D341Med (cell line): ENCODE measurements at places on chromosomes 7 and 10.

DNA sequence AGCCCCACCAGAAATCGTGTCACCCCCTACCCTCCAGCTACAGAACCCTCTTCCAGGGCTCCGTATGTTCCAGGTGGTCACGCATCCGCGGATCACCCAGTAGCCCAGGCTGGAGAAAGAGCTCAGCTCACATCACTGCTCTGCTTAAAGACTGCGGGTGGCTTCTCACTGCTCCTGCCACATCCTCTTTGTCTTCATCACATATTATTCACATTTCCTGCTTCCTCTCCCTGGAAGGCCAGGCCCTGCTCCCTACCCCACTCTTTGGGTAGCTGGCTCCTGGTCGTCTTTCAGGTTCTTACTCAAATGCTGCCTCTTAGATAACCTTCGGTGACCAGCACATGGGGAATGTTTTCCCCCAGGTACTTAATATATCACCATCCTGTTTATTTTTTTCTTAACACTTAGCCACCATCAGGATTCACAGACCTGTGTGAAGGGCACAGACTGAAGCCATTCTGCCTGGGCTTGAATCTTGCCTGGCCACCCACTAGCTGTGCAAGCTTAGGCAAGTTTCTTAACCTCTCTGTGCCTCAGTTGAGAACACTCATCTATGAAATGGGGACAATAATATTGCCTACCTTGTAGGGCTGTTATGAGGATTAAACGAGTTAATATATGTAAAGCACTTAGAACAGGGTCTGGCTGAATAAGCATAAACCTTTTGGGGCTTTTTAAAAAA, 307.8 kb downstream of the PRPF18 start:
- DNase-seq: no peak

DNA sequence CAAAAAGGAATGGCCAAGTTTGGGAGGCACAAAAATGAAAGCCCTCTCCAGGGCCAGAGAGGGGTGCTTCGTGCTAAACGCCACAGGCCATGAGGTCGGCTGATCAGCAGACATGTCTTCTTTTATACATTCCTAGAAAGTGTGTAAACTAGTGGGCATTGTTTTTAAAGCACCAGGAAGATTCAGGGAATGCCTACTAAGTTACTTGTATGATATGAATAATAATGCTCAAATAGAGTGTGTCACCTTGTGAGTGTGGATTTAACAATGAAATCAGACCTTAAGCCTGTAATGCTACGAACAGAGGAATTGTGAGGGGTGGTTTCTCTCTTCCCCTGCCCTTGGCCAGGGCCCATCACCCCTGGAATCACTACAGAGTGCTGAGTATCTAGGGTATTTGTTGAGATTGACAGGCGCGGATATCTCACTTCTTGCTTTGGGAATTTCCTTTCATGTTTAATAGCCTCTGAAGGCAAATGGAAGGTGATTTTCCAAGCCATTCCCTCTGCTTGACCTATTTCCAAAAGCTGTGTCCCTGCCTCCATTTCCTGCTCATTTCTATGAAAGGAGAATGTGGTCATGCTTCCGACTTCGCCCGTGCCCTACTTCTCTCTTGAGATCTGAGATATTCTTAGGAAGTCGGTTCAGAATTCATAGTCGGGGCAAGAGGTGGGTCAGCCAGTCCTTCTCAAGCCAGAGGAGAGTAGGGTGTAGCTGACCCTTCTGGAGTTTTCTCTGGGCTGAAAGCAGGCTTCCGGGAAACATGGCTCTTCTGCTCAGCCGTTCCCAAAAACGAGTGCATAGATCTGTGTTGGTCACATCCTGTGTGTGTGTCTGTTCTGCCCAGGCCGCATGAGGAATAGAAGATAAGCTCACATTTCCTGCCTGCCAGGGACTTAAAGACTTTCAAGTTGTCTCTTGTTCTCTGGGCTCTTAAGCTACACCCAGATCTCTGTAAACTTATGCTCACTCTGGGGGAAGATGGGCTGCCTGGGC, 167.8 kb upstream of the ITGB1 start:
- no peak for DNase-seq

- DNase-seq: no peak
Observed at GRCh38 chr10:53071505-53072125, 299.0 kb upstream of the MBL2 start.

- no peak for DNase-seq
Observed at GRCh38 chr10:108167766-108168165, 1003.3 kb upstream of the SORCS1 start.

- DNase-seq: no peak
Observed at GRCh38 chr7:116495736-116496135, 3.8 kb upstream of the CAV2 start.

DNA sequence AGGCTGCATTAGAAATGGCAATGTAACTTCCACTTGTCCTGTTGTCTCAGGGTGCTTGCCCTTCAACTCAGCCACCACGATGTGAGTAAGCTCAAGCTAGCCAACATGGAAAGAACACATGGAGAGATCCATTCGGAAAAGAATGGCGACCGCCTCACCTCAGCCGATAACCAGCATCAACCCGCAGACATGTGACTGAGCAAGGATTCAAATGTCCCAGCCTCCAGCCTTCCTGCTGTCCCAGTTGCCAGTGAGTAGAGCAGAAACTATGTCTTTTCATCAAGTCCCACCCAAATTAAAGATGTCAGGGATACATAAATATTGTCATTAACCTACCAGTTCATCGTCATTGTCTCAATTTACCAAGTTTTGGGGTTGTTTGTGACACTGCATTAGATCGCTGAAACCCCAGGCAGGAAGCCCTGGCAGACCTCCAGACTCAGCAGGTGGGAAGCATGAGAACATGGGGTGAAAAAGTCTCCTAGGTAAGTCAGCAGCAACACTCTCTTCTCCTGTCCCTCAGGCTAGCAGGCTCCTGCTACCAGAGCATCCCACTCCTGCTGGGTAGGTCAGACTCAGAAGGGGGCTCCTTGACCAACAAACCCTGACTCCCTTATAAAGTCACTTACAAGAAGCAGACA, 67.0 kb downstream of the OSBPL3 start:
- DNase-seq: no peak

- DNase-seq: no peak
Observed at GRCh38 chr10:117472872-117473271, 69.7 kb upstream of the EMX2 start.

DNA sequence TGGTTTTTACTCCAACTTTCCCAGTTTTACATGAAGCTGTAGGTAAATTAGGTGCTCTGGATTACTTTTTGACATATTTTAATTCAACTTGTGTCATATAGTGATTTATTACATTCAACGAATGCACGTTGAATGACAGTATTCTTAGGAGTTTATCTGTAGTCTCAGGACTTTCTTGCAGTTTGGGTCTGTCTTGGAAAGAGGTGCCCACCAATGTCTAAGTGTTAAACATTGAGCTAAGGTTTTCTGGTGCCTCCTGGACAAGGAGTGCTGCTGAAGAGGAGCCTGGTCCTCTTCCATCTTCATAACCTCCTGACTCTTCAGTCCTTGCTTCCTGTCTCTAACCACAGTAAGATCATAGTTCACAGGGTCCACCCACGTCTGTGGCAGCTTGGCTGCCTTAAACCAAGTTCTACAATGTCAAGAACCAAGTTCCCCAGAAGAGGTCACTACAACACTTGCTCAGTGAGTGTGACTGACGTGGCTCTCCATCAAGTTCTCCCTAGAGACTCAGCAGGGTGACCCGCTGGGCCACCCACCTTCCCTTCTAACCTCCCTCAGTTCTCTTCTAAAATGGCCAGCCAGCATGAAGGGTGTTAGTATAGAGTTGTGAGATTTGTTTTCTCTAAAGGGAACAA, 6.1 kb downstream of the NPY start:
- DNase-seq: peak; percentile 45

- no peak for DNase-seq
Observed at GRCh38 chr7:25844102-25844870, 307.7 kb upstream of the NFE2L3 start.

GRCh38 chr7:111587410-111588064, 25.2 kb upstream of the IMMP2L start:
- DNase-seq: no peak

- DNase-seq: no peak
Observed at GRCh38 chr10:77592946-77593636, 44.5 kb downstream of the KCNMA1 start.

GRCh38 chr10:88080213-88080612, 216.8 kb downstream of the PTEN start:
- DNase-seq: no peak

DNA sequence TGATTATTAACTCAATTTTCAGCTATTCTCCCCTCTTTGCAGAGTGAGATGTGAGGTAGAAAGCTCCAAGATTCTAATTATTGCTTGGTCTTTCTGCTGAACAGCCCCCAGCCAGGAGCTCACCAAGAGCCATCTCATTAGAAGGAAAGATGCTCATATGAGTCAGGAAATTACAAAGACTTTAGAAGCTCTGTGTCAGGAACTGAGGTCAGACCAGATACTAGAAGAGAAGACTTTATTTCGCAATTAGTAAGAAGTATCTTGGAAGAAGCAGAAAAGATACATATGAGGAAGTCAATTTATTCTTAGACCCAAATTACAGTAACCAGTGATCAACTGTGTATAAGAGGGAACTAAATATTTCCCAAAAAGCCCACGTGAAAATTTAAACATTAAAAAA, 626.9 kb downstream of the ZWINT start:
- DNase-seq: no peak

GRCh38 chr7:154836021-154836448, 166.9 kb downstream of the PAXIP1 start:
- no peak for DNase-seq

DNA sequence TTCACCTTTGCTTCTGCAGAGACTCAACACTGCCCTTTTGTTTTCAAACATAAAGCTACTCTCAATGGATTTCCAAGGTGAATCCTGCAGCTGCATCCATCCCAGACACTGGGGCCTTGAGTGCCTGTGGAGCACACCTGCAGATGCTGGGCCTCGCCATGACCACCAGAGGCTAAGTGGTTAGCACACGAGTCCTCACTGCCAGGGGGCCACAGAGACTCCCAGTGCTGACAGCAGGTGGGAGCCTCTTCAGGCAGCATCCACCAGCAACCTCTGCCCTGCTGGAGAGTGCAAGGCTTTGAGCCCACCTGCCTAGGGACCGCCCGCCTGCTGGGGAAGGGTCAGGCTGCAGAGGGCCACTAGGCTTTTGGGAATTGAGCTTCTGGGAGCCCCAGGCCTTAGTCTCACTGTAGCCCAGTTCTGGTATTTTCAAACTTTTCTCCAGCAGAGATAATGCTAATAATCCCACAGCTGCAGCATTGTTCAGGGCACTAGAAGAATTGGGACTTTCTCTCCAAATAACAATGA, 9.4 kb upstream of the HPS1 start:
- DNase-seq: no peak

DNA sequence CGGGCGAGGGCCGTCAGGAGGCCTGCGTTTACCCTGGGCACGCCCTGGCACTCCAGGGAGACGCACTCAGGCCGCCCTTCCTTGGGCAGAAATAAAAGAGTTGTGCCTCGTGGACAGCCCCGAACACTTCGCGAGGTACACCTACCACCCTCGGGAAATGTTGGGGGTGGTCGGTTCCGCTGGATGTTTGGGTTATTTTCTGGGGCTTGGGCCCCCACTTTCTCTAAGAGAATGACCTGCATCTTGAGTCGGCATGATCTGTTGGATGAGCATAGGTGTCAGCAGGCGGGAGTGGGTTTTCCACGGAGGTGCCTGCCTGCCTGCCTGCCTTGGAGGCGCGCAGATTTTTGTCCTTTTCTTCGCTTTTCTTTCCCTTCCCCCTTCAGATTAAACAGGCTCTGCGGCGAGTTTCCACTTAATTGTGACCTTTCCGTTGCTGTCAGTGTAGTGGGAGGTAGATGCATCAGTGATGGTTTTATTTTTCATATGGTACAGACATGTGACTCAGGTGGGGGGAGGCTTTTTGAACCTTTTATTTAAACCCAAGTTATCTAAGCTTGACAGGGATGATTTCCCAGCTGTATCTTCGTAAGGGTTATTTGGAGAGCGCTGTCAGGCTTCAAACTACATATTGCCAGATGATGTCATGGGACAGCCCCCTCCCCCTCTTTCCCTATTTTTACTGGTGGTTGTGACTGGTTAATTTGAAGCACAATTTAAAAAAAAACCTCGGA, 661 bp downstream of the HECTD2 start:
- DNase-seq: peak; percentile 69

- peak; percentile 74 for DNase-seq
Observed at GRCh38 chr7:6640246-6640721, 3.2 kb downstream of the ZNF316 start.

DNA sequence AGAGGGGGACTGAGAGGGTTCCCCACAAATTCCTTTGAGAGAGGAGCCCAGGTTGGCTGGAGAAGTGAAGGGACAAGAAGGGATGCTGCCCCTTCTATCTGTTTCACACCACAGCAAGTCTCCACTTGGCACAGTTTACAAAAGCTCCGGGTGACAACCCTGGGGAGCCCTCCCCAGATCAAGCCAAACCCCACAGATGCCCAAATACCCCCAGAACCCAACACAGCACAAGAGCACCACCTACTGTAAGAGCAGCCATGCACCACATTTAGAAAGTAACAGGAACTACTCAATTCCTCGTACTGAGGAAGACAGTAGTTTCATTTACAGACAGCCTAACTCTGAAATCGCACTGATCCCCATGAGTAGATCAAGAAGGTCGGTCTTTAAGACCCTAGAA, 67.8 kb upstream of the ATP6V0A4 start:
- DNase-seq: no peak

DNA sequence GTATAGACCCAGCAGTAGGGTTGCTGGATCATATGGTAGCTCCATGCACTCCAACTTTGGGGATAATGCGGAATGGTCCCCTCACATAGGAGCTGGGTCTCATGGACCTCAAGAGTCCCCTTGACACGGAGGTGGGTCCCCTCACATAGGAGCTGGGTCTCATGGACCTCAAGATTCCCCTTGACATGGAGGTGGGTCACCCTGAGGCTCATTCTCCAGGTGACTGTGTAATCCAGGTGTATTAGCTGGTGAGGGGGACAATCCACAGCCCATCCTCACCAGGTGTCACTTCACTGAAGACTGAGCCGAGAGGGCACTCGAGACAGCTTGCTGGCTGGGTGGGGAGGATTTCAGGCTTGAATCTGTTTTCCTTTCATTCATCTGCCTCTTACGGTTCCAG, 121.9 kb downstream of the PTPN20 start:
- no peak for DNase-seq

- no peak for DNase-seq
Observed at GRCh38 chr7:123557016-123557397, 611 bp downstream of the NDUFA5 start.

DNA sequence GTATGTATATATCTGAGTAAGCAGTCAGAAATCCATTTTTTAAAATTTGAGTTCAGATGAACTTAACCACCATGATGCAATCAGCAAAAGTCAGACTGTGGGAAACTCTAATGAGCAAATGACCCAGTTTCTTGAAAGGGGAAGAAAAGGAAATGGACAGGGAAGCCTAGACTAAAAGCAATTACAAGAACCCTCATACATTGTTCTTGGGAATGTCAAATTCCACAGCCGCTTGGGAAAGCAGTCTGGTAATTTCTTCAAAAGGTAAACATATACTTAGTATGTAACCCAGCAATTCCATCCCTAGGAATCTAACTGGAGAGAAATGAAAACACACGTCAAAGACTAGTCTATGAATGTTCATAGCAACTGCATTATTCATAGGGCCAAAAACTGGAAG, 16.4 kb upstream of the FOXK1 start:
- no peak for DNase-seq
